ENCODE measurements at places on chromosomes 3 and 15. TPM values are rescaled to one million over a fixed set of nuclear protein-coding genes. Genes with fewer than 3 reads are reported as not detected.

DNA sequence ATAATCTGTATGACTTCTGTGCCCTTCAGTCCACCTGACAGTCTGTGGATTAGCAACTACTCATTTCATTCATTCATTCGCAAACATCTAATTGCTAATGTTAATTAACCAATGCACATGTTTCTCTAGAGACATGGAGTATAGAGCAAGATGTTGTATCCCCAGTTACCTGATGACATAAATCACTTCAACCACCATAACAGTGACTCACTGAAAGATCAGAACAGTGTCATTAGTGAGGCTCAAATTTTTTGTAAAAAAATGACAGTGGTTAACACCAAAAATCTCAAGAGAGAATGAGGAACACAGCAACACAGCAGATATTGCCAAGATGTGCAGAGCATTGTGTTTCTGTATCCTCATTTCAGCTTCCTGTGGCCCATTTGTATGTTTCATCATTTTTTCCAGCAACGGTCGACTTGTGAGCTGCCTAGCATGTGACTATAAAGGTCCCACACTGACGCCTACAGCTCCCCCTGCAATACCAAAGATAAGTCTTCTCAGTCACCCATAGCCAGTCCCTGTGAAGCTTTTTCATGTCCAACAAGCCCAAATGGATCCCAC lies 3.7 kb upstream of the PLD1 start:
- H3K4me3 ChIP-seq, result no peak overlapping the region
- peak; percentile 7 for DNase-seq
- peaks cover 11% of the 10 kb centered on the region for H3K4me1 ChIP-seq
- peak overlapping the region; percentile 21 for H3K27ac ChIP-seq
- H3K27me3 ChIP-seq, result peaks cover 46% of the 10 kb centered on the region

GRCh38 chr3:99952306-99952705 lies 134.6 kb downstream of the CMSS1 start:
- no peaks in the 10 kb centered on the region for H3K4me1 ChIP-seq
- no peaks in the 10 kb centered on the region for H3K36me3 ChIP-seq
- H3K4me3 ChIP-seq, result no peak overlapping the region

DNA sequence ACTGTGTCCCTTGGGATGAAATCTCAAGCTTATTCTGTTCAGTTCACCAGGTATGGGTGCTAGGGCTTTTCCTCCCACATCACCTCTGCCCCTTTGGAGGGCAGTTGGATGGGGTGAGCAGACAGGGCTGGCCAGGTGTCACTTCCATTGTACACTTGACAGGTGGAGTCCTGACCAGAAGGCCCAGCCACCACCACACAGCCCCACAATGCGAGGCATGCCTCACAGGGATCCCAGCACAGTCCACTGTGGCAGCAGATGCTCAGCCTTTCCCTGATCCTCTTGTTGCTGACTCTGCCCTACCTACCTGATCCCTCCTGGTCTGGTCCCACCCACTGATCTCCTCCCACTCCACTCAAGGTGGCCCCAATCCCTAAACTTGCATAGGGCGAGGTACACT lies 88.2 kb downstream of the ANP32A start:
- peaks cover 3% of the 10 kb centered on the region for H3K4me1 ChIP-seq
- no peak overlapping the region for H3K27ac ChIP-seq
- peaks cover 4% of the 10 kb centered on the region for H3K27me3 ChIP-seq
- DNase-seq, result no peak
- H3K4me3 ChIP-seq, result no peak overlapping the region

Gene AP3B2
- 0.08 TPM for total RNA-seq

DNA sequence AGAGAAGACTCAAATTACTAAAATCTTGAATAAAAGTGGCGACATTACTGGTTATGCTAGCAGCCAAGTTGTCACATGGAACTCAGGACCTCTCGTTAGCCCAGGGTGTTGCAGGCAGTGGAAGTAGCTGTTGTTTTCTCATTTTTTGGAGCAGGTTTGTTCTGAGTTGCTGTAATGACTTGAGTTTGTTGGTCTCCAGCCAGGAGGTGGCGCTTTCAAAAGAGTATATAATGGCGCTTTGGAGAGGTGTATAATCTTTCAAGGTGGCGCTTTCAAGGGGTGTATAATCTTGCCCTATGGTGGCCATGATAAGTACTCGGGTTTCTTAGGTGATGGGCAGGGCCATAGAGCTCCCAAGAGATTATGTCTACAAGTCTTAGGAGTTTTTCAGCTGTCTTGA lies 632.7 kb downstream of the NTRK3 start:
- no peak overlapping the region for H3K4me3 ChIP-seq
- peak; percentile 8 for DNase-seq
- peaks cover under 1% of the 10 kb centered on the region for H3K4me1 ChIP-seq

GRCh38 chr3:19920401-19921080 lies 13.5 kb downstream of the EFHB start:
- H3K27ac ChIP-seq, result no peak overlapping the region
- H3K4me1 ChIP-seq, result no peaks in the 10 kb centered on the region
- H3K4me3 ChIP-seq, result no peak overlapping the region
- DNase-seq, result no peak

Gene CPLX3
- total RNA-seq, result 0.19 TPM

DNA sequence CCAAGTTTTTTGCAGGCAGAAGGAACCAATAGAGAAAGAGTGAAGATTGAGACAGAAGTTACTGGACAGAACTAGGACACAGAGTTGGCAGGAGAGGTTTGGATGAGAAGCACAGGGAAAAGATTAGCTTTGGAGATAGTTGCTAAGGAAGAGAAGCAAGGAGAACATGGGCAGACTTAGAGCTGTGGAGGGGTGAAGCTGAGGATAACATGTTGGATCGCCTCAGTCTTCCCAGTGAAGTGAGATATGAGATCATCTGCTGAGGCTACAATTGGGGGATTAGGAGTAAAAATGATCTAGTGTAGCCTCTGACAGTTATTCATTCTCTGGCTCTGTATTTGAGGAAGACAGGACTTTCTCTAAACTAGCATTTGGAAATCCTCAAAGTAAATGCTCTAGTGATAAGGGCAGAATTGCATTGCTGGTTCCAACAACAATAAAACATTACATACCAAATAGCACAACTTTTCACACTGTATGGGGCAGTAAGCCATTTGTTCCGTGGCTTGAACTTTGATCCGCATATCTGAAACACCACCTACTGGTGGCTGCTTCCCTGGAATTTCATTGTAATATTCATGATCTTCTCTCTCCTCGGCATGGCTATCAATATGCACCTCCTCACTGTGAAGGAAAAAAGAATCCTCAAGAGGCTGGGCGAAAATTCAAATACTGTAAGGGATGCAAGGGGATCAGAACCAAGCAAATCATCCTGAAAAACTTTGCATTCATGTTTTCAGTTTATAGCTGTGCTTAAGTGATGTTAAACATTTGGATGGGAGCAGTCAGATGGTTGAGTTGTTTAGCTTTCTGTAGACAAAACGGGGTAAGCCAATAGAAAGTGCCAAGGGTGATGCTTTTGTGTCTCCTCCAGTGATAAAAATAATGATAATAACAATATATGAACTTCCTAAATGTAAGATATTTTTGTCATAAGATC lies 22.2 kb upstream of the EID1 start:
- peaks cover 36% of the 10 kb centered on the region for H3K27me3 ChIP-seq
- no peak for DNase-seq
- H3K27ac ChIP-seq, result no peak overlapping the region

Gene CPN2
- total RNA-seq, result not detected

DNA sequence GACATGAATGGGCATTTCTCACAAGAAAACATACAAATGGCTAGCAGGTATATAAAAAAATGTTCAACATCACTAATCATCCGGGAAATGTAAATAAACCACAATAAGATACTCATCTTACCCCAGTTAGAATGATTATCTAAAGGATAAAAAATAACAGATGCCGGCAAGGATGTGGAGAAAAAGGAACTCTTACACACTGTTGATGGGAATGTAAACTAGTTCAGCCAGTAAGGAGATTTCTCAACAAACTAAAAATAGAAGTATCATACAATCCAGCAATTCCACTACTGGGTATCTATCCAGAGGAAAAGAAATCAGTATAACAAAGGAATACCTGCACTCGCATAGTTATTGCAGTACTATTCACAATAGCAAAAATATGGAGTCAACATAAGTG lies 124.2 kb downstream of the SATB1 start:
- no peaks in the 10 kb centered on the region for H3K27me3 ChIP-seq
- H3K27ac ChIP-seq, result no peak overlapping the region
- H3K36me3 ChIP-seq, result peaks cover 5% of the 10 kb centered on the region
- H3K4me1 ChIP-seq, result no peaks in the 10 kb centered on the region
- no peak overlapping the region for H3K4me3 ChIP-seq
- DNase-seq, result no peak

DNA sequence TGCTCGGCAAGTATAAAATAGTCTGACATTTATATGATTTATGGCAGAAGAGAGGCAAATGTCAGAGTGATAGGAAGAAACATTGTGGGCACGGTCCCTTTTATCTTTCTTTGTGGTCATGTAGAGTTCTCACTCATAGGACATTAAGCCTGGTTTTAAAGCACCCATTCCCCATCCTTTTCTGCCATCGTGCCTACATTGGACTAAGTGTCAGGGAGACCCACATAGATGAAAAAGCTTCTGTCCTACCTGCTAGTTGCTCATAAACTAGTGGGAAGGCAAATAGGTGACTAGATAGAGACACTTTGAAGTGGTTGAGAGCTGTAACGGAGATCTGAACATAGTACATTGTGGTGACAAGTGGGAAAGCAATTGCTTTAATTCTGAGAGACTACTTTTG lies 155.7 kb downstream of the B3GALNT1 start:
- H3K4me3 ChIP-seq, result no peak overlapping the region
- DNase-seq, result no peak
- no peak overlapping the region for H3K27ac ChIP-seq
- peaks cover 7% of the 10 kb centered on the region for H3K4me1 ChIP-seq
- H3K36me3 ChIP-seq, result no peaks in the 10 kb centered on the region
- peaks cover 10% of the 10 kb centered on the region for H3K27me3 ChIP-seq
